Hematopoietic multipotent progenitor cell treated with erythropoietin and hydrocortisone succinate and interleukin-3 and kit ligand, for 8 days (in vitro differentiated cells): ENCODE measurements at places on chromosomes 12 and 14.
A peak's percentile ranks its signal among the peaks of the same experiment; 100 is the strongest.

DNA sequence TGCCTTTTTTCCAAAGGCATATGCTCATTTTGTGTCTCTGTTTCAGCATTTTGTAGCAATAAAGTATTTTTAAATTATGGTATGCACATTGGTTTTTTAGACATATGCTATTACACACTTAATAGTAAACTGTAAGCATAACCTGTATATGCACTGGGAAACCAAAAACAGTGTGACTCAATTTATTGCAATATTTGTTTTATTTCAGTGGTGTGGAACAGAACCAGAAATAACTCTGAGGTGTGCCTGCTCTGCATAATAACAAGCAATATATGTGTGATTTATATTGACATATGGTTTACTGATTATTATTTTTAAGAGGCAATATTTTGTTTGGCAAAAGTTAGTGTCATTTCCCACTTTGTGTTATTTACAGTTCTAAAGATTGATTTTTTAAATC, 126.6 kb upstream of the CPNE8 start:
- DNase-seq: no peak

GRCh38 chr12:65156366-65156841, 13.0 kb upstream of the LEMD3 start:
- DNase-seq: peak; percentile 17

- peak; percentile 95 for DNase-seq
Observed at GRCh38 chr12:122946690-122947341, 19.4 kb downstream of the ABCB9 start.

DNA sequence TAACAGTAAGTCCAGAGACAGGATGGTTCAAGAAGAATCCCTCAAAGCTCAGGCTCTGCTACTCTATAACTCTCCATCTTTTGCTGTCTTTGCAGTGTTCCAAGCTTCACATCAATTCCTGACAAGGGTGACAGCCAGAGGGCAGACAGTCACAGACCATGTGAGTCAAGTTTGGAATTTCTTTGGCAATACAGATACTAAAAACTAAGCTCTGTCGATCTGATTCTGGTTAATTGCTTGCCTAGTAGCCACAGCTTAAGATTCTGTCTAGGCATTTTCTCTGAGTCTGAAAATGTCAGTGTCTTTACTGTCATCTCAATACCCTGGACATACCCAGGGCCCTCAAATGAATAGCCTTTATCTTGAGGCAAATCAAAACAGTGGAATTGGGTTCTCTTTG, 153.7 kb downstream of the CEP128 start:
- no peak for DNase-seq

GRCh38 chr12:107903341-107904061, 129.0 kb downstream of the ASCL4 start:
- peak; percentile 77 for DNase-seq

- no peak for DNase-seq
Observed at GRCh38 chr12:92987846-92988621, 58.9 kb upstream of the EEA1 start.

DNA sequence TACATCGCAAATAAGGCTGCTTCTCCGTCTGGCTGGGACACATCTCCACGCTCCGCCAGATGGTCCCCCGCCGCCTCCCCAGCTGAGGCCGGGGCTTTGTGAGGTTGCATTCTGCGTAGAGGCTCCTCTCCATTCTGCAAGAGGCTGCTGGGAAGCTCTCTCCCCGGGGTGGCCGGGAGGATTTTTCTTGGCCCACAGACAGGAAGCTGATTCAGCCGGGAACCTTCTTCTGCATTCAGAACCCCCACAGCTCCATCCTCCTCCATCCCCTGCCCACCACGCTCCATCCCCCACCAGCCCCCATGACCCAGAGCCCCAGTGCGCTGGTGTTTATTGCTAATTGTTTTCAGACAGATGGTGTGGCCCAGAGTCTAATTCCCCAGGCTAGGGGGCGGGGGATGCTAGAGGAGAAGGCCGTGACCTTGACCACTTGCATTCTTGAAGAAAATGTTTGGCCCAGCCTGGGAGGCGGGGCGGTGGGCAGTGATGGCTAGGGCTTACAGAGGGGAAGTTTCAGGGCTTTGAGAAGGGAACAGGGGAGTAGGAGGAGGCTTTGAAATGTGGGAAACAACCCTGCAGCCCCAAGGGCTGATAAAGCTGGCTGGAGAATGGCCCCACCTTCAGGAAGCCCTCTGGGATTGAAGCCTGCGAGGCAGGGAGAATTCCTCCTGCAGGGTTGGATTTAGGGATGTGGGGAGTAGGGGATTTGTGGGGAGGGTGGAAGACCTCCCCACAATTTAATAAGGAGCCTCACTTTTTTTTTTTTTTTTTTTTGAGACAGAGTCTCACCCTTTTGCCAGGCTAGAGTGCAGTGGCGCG, 88.5 kb upstream of the NCOR2 start:
- DNase-seq: no peak

DNA sequence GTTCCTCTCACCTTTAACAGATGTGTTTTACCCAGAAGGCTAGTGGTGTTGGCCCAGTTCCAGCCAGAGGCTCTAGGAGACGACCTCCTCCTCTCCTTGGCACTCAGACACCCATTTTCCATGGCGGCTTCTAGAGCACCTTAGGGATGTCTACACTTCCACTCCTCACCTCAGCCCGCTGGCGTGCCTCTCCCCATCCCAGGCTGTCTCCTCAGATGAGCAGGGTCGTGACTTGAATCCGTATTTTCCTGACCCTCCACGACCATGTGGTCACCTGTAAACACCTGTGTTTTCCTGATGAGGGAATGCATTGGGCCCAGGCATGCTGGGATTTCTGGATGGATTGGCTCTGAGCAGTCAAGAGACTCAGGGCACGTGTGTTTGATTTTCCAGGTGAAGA, 21.8 kb upstream of the RIN3 start:
- no peak for DNase-seq

GRCh38 chr14:56294128-56294527, 175.9 kb downstream of the PELI2 start:
- no peak for DNase-seq

GRCh38 chr12:104421343-104421742, 35.4 kb upstream of the CHST11 start:
- DNase-seq: no peak

- no peak for DNase-seq
Observed at GRCh38 chr12:92142251-92142926, 3.3 kb downstream of the BTG1 start.

GRCh38 chr12:122081083-122081696, 2.6 kb downstream of the MLXIP start:
- no peak for DNase-seq

- DNase-seq: no peak
Observed at GRCh38 chr12:53501615-53502181, 615 bp downstream of the TARBP2 start.

DNA sequence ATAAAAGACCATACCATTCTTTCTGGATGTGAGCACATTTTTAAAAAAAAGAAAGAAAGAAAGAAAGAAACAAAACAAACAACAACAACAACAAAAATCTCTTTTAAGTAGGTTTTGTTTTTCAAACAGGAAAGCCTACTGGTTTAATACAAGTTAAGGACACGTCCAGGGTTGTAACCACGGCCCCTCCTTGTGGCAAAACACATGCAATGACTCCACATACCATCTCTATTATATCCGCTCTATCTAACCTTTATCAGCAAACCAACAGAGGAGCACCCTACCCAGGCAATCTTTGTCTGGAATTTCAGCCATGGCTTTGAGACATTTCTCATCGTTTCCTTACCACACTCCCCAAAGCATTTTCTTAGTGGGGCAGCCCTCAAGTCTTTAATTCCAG, 360.5 kb upstream of the TMPO start:
- peak; percentile 4 for DNase-seq

DNA sequence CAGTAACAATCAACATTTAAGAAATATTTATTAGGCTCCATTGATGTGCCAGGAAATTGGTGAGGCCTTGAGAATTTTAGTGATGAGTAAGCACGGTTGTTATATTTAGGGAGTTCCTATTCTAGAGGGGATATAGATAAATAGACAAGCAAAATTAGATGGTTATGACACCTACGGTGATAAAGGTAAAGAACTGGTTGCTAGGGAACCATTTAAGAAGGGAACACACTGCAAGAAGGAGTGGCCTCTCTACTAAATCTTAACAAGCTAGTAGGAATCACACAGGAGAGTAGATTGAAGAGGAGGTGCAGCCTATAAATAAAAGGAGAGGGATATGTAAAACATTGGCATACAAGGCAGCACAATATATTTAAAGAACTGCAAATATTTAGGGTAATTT, 155.2 kb downstream of the LRIG3 start:
- DNase-seq: no peak

DNA sequence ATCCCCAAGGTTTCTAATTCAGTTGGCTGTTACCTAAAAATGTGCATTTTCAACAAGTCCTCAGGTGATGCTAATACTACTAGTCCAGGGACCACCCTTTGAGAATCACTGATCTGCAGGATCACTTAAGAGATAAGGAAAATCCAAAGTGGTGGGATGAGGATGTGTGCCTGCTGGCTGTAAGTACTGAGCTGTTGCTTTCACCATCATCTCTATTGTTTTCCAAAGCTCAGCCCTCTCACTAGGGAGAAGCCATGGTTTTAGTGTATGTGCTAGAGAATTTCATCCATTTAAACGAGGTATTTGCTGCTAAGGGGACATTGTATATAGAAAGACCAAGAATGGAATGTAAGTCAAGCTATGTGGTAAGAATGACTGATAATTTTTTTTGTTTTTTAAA, 202.3 kb downstream of the KIF21A start:
- no peak for DNase-seq

- DNase-seq: no peak
Observed at GRCh38 chr12:48061938-48062719, 43.8 kb downstream of the SENP1 start.

- no peak for DNase-seq
Observed at GRCh38 chr14:57493467-57494181, at the start of gene CCDC198. Gene CCDC198 (minus strand): TSS chr14:57493857. CDS start chr14:57493715, 142 bp downstream.

DNA sequence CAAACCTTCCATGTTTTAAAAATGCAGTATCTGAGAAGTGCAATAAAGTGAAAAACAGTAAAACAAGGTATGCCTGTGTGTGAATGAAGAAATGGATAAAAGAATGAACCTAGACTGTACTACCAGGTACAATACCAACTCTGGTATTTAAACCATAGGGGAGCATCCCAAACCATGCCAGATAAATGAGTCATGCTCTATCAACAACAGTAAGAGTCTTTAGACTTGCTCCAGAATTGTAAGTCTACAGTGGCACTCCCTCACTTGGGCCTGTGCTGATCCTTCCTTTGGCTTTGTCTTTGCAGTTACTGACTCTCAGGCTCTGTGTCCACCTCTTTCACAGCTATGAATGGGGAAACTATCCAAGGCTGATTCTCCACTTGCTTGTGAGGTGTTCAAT, 38.1 kb downstream of the BBS10 start:
- DNase-seq: no peak

- DNase-seq: no peak
Observed at GRCh38 chr14:105356927-105357326, 41.4 kb upstream of the TEX22 start.

- no peak for DNase-seq
Observed at GRCh38 chr12:95710386-95710785, 80.2 kb downstream of the NTN4 start.

GRCh38 chr12:43852744-43853143, 16.9 kb downstream of the TMEM117 start:
- DNase-seq: no peak

DNA sequence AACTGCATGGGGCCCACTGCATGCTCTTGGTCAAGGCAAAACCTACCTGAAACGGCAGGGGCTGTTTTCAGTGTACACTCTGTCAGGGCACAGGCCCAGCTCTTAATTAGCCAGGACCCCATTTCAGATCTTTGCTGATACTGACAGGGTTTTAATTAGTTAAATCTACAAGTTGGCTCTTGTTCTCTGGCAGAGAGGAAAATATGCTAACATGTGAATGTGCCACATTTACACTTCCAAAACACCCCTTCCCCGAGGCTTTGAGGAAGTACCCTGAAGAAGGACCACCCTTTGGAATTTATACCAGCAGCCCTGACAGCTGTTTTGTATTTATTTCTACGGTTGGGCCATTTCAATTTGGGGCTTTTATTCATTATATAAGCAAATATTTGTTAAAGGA, 66.3 kb downstream of the OTX2 start:
- no peak for DNase-seq

DNA sequence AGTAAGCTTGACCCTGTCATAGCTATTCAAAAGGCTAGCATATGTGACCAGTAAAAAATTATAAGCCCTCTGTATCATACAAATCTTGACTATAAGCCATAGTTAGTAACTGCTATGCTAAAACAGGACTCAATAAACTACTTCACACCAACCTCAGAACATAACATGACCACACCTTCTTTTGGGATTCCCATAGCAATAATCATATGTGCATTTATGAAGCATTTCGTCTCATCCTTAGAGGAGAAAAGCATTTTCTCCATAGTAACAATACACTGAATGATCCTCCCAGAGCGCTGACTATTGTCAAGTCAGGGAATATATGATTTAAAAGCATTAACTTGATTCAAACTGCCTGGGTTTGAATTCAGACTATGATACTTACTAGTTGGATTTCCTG, 46.2 kb downstream of the GRIN2B start:
- no peak for DNase-seq

DNA sequence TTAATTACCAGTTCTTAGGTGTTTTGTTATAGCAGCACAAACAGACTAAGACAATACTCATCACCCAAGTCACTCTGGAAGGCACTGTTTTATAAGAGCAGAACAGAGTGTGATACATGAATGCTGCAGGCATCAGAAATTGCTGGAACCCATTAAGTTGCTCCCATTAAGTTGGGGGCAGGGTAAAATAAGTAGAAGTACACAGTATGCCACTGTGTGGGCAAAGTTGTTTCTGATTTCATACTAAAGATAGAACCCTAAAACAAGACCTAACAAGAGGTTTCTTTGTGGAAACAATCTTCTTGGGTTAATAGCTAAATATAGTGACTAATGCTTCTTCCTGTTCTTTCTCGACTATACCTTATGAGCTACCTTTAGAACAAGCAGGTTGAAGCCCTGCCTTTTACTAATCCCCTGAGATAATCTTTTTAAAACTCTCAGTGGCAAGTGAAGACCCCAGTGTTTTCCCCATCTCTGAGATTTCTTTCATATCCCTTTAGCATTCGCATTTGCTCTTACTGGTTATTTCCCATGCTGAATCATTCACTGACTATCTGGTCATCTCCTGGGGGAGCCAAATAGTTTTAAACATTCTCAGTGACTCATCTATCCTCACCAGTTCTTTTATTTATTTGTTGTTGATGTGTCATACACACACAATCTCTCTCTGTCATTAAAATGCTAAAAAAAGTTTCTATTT, 52.3 kb downstream of the SOCS2 start:
- peak; percentile 3 for DNase-seq

- DNase-seq: no peak
Observed at GRCh38 chr12:62882140-62882539, 52.8 kb downstream of the PPM1H start.

GRCh38 chr14:49240383-49240782, 345.8 kb downstream of the RPS29 start:
- DNase-seq: no peak

DNA sequence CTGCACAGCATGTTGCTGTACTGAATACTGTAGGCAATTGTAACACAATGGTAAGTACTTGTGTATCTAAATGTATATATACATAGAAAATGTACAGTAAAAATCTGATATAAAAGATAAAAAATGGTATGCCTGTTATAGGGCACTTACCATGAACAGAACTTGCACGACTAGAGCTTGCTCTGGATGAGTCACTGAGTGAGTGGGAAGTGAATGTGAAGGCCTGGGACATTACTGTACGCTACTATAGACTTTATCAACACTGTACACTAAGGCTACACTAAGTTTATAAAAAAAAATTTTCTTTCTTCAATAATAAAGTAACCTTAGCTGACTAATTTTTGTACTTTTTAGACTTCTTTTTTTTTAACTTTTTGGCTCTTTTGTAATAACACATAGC, 24.2 kb upstream of the NEDD1 start:
- DNase-seq: no peak
